ENCODE measurements at places on chromosomes 7 and 10.

GRCh38 chr7:80472491-80473200 is 39.2 kb downstream of the GNAT3 start:
- DNase-seq: no peak

GRCh38 chr10:71726580-71727104 is 7.1 kb upstream of the C10orf105 start:
- DNase-seq: no peak

- no peak for DNase-seq
Measured at GRCh38 chr10:112122827-112123226, 60.7 kb downstream of the GPAM start.

- peak; percentile 34 for DNase-seq
Measured at GRCh38 chr10:11154849-11155498, 137.3 kb downstream of the CELF2 start.

GRCh38 chr10:34473174-34474008 is 341.7 kb downstream of the PARD3 start:
- DNase-seq: no peak

DNA sequence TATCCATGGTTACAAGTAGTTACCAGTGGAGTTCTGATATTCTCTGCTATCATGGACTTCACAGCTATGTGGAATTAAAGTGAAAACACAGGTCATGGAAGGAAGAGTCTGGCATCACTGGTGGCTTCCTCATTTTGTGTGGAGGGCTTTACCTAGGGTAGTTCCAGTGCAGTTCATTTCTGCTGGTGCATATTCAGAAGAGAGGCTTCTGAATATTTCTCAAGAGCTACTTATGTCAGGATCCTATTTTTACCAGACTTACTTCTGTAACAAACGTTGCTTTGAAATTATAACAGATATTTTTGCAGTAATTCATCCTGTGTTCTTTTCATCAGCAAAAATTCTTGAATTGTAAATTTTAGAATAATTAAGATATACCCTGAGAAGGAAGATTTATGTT is 236.5 kb upstream of the NPSR1 start:
- no peak for DNase-seq

DNA sequence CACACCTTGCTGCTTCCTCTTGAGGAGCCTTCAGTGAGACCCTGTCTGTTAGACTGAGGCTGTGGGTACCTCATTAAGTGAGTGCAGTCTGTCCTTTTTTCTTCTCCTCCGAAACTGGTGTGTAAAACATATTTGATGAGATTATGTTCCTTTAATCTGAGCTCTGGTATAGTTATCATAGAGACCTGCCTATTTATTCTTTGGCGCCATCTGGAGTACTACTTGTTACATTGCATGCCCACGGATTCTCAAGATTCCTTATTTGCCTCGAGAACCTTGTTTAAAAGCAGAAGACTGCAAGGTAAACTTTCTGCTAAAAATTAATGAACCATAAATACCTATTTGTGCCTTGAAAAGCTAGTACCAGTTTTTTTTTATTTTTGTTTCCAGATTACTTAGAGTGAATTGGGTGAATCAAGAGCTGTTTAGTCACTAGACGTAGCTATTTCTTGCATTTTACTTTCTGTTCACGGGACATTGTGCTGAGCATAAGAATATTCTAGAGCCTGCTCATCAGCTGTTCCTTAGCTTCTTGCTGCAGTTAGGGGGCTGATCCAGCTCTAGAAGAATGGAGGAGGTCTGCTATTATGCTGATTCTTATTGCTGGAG is 16.9 kb upstream of the STMP1 start:
- DNase-seq: no peak

DNA sequence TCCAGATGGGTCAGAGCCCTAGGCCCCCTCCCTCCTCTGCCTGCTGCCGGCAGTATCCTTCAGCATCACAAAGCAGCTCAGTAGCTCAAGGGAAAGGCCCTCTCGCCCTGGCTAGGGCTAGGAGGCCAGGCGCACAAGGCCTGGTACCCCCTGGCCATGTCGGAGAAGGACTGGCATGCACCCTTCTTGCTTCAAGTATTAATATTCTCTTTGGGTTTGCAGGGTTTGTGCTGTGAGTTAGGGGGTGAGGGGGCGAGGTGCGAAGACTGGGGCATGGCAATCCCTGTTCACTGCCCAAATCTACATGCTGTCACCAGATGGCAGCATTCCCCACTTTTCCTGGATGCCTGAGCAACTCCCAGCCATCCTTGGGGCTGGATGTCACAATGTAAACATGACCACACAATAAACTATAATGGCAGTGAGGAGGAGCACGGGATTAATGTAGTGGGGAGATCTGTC is 105.2 kb downstream of the NEURL1 start:
- peak; percentile 59 for DNase-seq

- DNase-seq: no peak
Measured at GRCh38 chr10:19961076-19962053, 145.1 kb downstream of the PLXDC2 start.

DNA sequence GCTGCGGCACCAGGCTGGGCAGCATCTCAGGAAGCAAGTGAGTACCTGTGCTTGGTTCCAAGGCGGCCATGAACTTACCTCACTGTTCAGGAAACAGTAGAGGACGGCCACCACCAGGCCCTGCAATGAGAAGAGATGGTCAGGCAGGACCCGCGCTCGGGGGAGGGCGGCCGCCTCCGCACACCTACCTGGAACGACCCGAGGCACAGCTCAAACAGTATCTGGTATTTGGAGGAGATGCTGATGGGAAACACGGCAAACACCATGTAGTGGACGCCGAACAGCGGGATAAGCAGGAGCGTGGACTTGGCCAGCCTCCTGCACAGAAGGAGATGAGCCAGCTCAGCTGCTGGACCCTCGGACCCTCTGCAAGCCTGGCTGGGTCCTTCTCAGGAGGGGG is 112.9 kb downstream of the VIPR2 start:
- no peak for DNase-seq

GRCh38 chr7:6649241-6649961 is 12.3 kb downstream of the ZNF316 start:
- no peak for DNase-seq

GRCh38 chr7:117652943-117653680 is 173.3 kb downstream of the CFTR start:
- no peak for DNase-seq

DNA sequence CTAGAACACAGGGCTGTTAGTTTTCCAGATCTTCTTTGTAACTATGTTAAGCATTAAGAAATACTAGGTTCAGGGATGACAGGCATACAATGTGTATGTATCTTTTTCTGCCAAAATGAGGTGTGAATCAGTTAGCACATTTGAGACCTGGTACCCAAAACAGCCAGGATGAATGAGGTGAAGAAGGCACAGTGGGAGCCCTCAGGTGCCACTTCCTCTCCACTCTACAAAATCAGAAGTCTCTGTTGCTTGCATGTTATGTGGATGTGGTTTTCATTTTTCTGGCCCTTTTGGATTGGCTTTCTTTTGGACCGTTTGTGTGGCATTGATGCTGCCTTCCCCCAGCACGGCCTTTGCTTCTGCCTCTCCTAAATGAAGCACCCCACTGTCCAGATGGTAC is 15.4 kb upstream of the TBXAS1 start:
- no peak for DNase-seq

DNA sequence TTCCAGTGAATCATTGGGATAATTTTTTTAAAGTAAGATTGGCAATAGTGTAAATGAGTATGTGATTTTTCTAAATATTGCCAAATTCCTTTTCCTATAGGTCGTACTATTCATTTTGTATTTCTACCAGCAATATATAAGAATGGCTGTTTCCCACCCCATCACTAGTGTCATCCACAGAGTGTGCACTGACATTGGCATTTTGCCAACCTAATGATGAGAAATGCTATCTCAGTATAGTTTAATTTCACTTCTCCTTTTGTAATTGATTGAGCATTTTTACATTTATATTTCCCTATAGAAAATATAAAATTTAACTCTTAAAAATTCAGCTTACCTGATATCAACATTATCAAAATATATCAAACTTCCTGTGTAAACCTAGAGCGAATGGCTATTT is 17.6 kb upstream of the TMEM26 start:
- DNase-seq: no peak

DNA sequence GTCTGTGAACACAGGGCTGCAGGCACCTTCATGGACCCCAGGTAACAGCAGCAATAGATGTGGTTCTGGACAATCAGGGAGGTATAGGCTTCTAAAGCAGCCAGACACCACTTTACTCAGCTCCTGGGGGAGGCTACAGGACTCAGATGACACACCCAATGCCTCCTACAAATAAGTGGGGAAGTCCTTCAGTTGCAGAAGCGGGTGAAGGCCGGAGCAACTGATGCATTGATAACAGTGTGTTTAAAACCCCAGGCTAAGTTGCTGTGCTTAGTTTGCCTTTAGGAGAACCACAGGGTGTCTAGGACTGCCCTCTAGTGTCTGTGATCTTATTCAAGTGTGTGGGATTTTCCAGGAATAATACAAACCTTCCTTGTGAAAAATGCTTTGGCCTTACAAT is 5.9 kb upstream of the ITGA8 start:
- peak; percentile 54 for DNase-seq

- DNase-seq: no peak
Measured at GRCh38 chr10:128049226-128050120, 76.8 kb downstream of the MKI67 start.

DNA sequence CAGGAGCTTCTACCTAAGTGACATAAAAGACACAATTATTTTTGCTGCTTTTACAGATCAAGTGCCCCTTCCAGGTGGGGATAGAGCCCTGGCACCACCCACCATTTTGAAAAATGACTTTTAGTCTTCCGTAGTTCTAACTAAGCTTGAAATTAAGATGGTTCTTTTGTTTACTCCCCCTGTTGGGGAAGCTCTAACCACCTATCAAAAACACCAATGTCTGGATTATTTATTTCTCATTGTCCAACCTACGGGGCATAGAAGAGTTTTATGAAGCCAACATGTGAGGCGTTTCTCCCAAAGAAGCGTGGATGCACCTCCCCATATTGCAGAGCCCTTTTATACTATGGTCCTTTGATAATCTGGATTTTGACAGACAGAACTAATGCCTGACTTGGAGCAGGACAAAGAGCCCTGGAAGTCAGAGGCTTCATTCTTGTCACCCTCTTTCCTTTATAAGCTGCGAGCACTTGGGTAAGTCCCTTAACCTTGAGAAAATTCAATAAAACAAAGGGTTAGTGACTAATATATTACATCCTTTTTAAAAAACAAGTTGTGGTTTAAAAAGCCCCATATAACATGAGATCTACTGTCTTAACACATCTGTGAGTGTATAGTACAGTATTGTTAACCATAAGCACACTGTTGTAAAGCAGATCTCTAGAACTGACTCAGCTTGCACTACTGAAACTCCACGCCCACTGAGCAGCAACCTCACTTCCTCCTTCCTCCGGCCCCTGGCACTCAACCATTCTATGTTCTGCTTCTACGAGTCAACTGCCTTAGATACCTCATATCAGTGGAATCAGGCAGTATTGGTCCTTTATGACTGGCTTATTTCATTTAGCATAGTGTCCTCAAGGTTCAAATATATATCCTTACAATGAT is 67.5 kb downstream of the ATXN7L1 start:
- no peak for DNase-seq

GRCh38 chr10:108290823-108291222 is 1126.3 kb upstream of the SORCS1 start:
- DNase-seq: no peak

DNA sequence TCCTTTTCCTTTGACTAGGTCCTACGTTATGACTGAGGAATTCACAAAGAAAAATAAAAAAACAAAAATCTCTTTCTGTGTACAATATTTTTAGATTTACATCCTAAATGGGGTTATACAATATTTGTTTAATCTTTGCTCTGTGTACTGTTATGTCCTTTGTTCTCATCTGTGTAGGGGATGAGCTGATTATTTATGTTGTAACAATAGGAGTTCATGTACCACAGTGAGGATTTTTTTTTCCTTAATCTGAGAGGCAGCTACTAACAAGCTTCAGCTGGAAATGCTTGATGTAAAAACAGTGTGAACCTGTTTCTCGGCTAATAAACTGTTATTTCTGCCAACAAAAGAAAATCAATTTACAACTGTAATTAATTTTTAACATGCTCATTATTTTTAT is 58.0 kb downstream of the ORC5 start:
- no peak for DNase-seq

DNA sequence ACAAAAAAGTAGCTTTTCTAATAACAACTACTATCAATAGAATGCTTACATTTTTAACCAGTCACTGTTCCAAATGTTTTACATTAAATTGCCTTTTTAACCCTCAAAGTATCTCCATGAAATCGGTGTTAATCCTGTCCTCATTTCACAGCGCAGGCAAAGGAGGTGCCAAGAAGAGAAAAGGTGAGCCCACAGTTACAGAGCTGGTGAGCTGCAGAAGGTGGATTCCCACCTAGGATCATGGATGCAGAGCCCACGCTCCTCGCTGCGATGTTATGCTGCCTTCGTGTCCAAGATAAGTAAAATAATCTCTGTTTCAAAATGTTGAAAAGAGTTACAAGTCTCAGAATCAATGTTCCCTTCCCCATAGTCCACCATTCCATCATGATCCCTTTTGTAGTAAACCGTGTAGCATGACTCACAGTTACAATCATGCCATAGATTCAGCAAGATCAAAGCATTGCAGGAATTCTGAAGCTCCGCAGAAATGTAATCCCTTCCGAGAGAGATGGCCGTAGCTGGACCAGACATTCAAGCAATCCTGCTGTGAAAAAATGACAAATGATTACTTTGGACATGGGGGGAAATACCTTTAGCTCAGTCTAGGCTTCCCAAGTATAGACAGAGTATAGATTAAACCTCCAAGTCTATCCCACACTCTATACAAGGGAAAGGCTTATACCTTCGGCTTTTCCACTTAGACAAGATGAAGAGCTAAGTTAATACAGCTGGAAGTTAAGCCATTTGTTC is 394.7 kb upstream of the AKR1E2 start:
- DNase-seq: no peak

GRCh38 chr10:67696029-67696428 is at the start of gene CTNNA3:
Gene CTNNA3 (minus strand): TSS chr10:67696195.
- no peak for DNase-seq

- peak; percentile 82 for DNase-seq
Measured at GRCh38 chr10:79066411-79067240, 2.1 kb upstream of the ZMIZ1 start.

GRCh38 chr10:78225594-78225993 is 191.9 kb downstream of the RPS24 start:
- DNase-seq: no peak

GRCh38 chr7:74190259-74190658 is 16.1 kb downstream of the EIF4H start:
- no peak for DNase-seq

- DNase-seq: no peak
Measured at GRCh38 chr7:120724448-120724847, 133.5 kb downstream of the TSPAN12 start.
